ENCODE measurements at places on chromosomes 11 and 22.

DNA sequence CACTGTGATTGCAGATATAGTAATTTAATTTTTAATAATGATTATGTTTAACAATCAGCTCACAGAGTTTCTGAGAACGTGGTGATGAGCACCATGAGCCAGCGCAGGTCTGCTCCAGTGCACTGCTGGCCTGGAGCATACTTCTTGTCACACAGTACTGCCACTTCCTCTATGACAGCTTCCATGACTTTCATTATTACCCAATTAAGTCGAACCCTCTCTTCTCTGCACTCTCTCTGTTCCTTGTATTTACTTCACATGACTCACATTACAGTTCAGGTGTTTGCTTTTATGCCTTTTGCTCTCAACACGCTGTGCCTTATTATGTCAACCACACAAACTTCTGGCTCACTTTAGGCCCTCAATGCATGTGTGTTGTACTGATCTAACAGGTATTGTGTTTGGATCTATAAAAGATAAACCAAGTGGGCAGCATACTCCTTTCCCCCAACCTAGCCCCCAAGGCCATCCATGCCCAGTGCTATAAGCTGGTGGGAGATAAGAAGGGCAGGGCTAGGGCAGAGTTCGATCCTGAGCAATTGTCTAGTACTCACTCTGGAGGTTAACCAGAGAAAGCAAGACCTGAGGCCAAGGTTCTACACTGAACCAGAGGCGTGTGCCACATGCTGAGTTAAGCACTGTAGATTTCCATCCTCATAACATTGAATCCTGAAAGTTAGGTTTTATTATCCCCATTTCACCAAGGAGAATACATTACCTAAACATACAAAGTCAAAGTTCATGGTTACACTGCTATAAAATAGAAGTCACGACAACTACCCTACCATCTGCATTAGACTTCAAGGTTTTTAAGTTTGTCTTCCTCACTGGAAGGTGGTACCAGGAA, 356.5 kb downstream of the INSC start:
- DNase-seq: no peak

DNA sequence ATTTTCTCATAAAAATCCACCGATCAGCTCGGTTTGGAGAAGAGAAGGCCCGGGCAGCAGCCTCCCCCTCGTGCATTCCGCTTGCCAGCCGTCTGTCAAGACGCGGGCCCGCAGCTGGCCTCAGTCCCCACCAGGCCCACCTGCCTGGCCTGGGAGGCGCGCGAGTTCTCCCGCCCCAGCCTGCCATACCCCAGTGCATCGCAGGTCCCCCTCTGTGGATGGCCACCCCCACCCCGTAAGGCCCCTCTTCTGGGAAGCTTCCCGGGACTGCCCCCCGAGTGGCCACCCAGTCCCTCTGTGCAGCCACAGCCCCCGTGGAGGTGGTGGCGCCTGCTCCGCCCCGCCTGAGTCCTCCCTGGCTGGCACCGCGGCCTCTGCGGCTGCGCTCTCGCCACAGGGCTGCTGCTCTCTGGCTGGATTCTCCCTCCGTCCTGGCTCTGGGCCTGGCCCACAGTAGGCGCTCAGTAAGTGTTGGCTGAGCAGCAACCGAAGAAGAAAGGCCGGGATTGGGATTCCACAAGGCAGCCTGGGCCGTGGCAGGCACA, 74.0 kb upstream of the TCF20 start:
- peak; percentile 91 for DNase-seq

- no peak for DNase-seq
Observed at GRCh38 chr11:127105593-127106541, 105.3 kb upstream of the KIRREL3 start.

DNA sequence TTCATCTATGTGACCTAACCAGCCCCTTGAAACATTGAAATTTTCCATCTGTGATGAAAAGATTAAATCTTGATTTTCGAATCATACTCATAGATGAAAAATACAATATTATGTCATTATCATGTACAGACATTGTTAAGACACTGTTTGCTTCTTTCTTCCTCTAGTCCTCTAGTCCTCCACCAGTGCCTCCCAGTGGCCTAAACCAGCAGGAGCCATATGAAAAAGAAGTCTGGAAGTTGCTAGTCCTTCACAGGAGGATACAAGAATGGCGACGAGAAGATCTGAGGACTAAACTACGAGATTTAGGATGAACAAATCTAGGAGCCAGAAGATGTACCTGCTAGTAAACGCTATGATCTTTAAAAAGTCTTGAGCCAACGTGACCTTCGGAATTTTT, 134.1 kb downstream of the SLC17A6 start:
- DNase-seq: no peak

DNA sequence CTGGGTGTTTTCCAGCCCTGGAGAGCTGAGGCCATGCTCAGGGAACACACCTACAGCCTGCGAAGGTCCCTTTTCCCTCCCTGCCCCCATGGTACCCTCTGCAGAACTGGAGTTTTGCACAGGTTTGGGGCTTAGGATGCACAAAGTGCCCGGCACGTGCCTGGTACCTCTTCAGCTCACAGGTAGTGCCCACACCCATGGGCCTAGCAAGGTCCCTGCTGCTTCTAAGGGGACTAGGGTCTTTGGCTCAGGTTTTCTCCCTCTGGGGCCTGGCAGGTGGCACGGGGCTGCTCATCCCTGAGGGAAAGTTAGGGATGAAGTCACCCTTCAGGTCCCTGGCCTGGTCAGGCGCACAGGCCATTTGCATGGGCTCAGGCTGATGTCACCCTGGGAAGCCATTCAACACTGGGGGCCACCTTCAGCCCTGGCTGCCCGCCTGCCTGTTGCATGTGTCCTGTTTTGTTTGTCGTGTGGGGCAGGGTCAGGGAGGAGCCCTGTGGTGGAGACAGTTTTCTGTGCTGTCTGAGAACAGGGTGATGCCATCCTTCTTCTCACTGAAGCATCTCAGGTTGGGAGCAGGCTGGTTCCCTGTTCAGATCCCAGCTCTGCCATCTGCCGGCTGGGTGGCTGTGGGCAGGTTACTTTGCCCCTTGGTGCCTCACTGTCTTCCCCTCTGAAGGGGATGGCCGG, 68.3 kb upstream of the CRYBB3 start:
- DNase-seq: no peak
